ENCODE measurements at places on chromosomes 3 and 15.

GRCh38 chr15:62412686-62413085 is 247.6 kb upstream of the C2CD4B start:
- DNase-seq = no peak

DNA sequence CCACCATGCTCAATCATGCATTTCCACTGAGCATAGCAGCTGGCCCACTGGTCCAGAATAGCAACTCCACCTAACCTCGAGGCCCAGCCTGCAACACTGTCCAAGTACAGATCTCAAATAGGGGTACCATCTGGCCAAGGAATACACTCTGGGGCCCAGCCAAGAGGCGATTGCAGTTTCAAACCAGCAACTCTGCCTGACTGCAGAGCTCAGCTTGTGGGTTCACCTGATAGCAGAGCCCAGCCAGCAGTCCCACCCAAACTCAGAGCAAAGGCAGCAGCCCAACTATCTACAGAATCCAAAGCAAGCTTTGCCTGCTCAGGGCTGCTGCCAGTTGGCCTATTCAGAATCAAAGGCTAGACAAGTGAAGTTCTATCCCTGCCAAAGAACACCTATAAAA is 30.5 kb downstream of the POLQ start:
- DNase-seq = no peak

DNA sequence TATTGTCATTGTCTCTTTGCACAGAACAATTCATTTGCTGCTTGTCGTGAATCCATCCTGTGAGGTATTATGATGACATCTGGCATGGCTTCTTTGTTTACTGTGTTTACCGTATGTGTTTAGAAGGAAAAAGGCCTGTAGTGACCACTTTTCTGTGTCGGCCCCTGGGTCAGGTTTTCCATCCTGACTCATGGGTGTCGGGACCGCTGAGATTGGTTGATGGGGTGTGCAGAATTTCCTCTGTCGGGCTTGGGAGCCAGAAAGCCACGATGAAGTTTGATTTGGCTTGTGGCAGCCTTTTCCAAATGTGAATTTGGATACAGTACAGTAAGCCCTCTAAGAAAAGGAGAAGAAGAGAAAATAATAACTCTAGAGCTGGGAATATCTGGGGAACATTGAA is 113.5 kb downstream of the FNDC3B start:
- no peak for DNase-seq

GRCh38 chr3:17979911-17980310 is 237.5 kb upstream of the TBC1D5 start:
- no peak for DNase-seq

- DNase-seq = no peak
These were observed 31.7 kb downstream of the ATP2C1 start for GRCh38 chr3:130925628-130926027.

- no peak for DNase-seq
These were observed 1.1 kb downstream of the WDR72 start for GRCh38 chr15:53758412-53758811.

GRCh38 chr3:107599772-107600145 is 77.0 kb downstream of the BBX start:
- no peak for DNase-seq

- no peak for DNase-seq
These were observed 43.7 kb upstream of the NECTIN3 start for GRCh38 chr3:111027868-111028267.
